ENCODE measurements at places on chromosomes 12 and 14. TPM values are rescaled to one million over a fixed set of nuclear protein-coding genes. Genes with fewer than 3 reads are reported as not detected.
A peak's percentile ranks its signal among the peaks of the same experiment; 100 is the strongest.

DNA sequence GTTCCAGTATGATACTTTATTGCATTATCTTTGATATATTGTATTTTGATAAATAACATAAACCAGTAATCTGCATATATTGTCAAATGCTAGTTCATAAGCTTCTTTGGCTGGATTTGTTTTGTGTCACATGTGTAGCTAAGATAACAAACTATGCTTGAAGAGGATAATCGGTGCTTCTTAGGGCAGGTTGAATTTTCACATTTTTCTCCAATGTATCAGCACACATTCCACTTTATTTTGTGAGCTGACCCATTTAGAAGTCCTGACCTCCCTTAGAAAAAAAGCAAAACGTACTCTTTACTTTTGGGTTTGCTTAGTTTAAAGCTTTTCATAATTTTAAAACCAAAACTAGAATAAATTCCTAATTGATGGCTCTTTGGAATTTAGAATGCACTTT lies 277.7 kb upstream of the DDHD1 start:
- no peak for DNase-seq

DNA sequence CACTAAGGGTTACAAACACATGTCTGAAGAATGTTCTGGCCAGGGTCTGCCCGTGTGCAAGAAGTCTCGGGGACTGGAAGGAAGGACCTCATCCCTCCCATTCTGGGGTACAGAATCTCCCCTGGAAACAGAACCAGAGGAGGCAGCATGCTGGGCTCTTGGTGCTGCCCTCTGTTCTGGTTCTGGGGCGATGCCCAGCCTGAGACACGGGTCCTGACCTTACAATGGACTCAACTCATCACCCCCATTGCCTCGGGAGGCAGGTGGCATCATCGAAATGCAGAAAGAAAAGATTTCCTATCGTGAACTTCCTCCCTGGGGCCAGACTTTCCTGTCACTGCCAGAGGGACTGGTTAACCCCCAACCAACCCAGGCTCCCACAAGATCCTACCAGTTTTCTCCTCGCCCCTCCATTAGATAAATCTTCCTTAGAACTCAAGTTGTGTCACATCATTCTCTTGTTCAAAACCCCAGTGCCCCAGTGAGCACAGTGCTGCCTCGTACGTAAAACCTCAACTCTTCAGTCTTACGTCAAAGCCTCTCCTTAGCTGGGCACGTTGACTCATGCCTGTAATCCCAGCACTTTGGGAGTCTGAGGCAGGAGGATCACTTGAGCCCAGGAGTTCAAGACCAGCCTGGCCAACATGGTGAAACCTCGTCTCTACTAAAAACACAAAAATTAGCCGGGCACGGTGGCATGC lies 52.1 kb downstream of the PSMA6 start:
- no peak for DNase-seq

DNA sequence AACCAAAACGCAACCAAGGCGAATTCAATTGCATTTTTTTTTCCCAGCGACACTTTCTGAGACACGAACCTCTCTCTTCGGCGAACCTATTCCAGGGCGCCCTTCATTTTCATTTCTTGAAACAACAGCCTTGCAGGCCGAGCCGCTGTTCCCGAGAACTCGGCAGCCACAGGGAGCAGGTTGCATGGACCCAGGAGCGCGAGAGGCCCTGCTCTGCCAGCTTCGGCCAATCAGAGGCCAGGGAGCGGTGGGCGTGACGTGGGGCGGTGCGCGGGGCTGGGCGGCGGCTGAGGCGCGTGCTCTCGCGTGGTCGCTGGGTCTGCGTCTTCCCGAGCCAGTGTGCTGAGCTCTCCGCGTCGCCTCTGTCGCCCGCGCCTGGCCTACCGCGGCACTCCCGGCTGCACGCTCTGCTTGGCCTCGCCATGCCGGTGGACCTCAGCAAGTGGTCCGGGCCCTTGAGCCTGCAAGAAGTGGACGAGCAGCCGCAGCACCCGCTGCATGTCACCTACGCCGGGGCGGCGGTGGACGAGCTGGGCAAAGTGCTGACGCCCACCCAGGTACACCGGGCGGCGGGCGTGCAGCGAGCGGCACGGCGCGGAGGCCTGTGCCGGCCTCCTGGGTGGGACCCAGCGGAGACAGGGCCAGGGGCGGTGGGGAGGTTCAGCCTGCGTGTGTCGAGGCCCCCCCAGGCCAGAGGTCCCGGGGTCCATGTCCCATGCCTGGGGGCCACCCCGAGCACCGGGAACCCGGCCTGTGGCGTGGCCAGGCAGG lies at the start of gene PEBP1:
TSS of gene PEBP1 (plus strand) at position 337 of the 771 bp plus-strand sequence. CDS start at position 423, 86 bp downstream.
- peak; percentile 97 for DNase-seq

DNA sequence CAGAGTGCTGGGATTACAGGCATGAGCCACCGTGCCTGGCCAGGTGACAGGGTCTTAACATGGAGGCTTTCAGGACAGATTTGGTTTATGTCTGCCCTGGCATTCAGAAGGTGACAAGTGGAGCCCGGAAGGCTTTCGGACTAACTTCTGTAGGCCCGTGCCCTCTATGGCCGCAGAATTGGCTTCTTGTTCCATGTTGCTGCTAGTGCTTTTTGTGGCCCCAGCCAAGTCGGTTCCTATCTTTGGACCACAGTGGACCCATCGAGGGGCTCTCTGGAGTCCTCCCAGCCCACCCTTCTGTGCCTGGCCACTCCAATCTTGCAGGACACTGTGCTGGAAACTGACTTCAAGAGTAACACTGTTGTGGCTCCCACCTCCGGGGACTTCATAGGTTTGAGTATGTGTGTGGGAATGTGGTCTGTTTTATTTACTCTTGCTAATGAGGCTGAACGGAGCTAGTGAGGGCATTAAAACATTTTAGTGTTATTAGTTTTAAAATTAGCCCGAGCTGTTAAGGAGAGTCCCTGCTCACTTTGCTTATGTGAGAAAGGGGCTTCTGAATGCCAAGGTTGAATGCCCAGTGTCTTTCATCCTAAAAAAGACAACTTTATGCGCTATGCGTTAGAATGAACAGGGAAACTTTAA lies 245.9 kb downstream of the CACNA1C start:
- no peak for DNase-seq

The CCDC196 gene
- not detected for polyA plus RNA-seq

GRCh38 chr14:21937996-21938395 lies 264.4 kb upstream of the OR4E1 start:
- DNase-seq, result no peak

- DNase-seq, result no peak
Measured at GRCh38 chr12:29593001-29593400, 95.5 kb upstream of the OVCH1 start.

DNA sequence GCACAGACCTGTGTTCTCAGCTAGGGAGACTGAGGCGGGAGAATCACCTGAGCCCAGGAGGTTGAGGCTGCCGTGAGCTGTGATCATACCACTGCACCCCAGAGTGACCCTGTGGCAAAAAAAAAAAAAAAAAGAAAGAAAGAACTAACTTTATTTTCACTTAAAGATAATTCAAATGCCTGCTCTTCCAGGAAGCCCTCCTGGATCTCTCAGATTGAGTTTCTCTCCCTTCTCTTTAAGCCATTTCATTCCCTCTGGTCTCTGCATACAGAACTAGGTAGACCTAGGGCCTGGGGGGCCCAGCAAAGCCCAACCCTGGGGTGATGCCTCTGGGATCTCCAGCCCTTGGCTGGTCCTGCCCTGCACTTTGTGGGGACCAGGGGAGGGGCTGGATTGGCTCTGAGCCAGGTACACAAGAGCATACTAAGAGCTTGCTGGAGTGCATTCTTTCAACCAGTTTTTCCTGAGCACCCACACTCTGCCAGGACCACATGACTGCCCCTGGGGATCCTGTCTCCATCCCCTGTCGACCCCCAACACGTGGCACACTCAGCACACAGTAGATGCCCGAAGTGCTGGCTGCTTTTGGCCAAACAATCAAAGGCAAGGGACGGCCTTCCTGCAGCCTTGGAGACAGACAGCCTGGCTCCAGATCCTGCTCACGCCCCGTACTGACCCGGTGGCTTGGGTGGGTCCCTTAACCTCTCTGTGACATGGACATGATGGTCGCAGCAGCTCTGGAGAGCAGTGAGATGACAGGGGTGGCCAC lies 52.7 kb downstream of the CYP46A1 start:
- no peak for DNase-seq

- DNase-seq, result no peak
Measured at GRCh38 chr12:101671157-101671791, 26.2 kb upstream of the CHPT1 start.

GRCh38 chr12:66329941-66330340 lies 27.6 kb downstream of the HELB start:
- DNase-seq, result no peak

DNA sequence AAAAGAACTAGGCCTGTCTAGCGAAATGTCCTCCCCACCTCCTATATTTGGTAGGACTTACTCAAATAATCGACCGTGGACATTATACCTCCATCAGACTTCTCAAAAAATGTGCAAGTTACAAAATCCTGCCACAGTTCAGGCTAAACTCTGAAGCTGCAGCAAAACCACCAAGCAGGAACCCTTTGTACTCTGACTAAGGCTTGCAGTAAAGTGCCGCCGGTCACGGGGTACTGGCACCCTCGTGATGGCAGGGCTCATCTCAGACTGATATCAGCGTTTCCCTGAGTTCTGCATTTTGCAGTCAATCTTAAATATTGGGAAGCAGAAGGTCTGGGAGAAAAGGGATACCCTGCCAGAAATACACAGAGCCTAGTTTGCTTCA lies 17.1 kb downstream of the SLC11A2 start:
- no peak for DNase-seq

All from kidney (tissue), 22 donors.